ENCODE measurements at places on chromosomes 1 and 21.

DNA sequence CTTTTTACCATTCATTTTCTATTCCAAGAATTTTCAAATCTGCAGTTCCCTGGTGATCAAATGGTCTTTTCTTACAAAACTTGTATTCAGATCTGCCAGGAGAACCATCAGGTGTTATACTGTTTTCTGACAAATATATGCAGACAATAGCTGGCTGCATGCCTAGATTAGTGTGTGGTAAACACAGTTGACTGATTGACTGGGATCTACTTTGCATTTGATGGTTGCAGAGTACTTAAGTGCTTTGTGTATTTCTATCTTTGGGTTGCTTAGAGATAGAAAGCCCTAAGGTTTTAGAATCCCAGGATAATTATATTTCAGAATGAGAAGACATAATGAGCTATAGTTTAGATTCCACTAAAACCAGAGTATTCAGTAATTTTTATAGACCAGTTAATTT is 102.0 kb upstream of the CHODL start:
- DNase-seq, result no peak

- DNase-seq, result no peak
Observed at GRCh38 chr1:225427235-225428067, at the start of gene LBR. LBR (minus strand) TSS chr1:225428038; CDS start chr1:225424075, 3,963 bp downstream.

- peak; percentile 69 for DNase-seq
Observed at GRCh38 chr1:31155216-31155806, 84.4 kb downstream of the NKAIN1 start.

GRCh38 chr1:9198538-9199361 is 35.8 kb upstream of the H6PD start:
- no peak for DNase-seq

DNA sequence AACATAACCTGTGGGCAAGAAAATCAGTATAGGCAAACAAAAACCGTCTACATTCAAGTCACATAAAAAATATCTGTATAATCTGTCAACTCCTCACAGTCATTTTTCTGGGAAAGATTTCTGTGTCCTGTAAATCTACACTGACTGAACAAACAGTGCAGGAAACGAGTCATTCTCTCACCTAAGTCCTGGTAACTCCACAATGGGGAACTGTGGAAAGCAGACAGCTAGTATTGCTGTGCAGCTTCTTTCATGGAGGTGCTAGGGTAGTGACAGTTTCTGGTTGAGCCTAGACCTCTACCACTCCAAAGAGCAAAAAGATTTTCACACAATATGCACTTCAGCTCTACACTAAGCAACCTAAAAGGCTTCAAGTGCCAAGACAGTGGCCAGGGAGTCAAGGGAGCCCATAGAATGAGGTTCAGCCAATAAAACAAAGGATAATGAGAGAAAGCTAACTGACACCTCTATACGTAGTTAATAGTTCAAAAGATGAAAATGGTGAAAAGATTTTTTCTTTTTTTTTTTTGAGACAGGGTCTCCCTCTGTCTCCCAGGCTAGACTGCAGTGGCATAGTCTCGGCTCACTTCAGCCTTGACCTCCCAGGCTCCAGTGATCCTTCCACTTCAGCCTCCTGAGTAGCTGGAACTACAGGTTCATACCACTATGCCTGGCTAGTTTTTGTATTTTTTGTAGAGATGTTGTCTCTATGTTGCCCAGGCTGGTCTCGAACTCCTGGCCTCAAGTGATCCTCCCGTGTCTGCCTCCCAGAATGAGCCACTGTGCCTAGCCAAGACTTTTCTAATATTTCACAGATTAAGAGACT is 5.5 kb downstream of the PTP4A2 start:
- no peak for DNase-seq

DNA sequence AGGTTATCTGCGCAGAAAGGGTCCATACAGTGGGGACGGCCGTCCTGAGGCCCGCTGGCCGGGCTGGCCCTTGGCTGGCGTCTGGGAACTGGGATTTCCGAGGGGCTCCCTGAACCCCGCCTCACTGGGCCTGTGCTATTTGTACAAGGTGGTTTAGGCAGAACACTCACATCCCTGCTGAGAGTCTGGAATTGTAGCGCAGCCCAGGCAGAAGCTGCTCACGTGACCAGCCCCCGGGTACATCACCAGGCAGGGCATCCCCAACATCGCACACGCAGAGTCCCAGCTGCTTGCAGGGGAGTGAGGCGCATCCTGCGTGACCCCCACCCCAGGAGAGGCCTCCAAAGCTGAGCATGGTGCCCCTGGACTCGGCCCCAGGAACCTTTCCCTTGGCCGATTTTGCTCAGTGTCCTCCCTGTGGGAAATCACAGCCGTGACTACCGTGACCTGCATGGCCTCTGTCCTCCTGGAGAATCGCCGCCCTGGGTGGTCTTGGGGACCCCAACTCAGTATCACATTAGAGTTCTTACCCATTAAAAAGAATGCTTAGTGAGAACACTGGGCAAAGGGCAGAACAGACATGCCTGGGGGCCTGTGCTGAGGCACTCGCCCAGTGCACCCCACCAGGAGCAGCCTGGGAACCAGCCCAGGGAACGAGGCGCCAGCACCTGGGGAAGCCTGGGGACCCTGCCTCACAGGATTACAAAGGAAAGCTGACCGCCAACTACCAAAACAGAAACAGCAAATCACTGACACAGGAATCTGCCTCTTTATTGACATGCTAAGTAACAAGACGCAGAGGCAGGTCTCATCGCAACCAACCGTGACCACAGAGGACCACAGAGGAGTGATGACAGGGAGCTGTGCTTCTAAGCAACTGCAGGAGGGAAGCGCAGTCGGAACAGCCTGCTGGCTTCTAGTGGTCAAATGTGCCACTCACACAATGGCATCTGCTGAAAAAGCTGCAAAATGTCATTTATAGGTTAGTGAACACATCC is 33.5 kb downstream of the UBE2G2 start:
- no peak for DNase-seq

- no peak for DNase-seq
Observed at GRCh38 chr1:16095447-16095846, 22.0 kb upstream of the FAM131C start.

DNA sequence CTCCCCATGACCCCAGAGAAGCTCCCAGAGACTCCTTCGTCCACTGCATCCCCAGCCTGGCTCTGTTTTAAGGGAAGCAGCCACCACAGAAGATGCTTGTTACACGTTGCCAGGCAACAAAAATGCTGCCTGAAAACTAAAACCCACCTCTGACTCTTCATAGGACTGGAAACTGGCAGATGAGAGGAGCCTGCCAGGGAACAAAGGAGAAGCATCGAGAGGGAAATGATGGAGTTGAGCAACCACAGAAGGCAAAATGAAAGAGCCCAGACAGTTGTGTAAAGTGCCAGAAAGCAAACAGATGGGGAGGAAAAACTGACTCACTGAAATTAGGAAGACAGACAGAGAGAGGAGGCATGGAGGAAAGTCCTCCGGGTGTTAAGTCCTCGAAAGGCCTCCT is 118.4 kb downstream of the KCNN3 start:
- DNase-seq, result peak; percentile 43

- no peak for DNase-seq
Observed at GRCh38 chr1:191022856-191023255, 545.2 kb upstream of the BRINP3 start.

GRCh38 chr1:116346943-116347673 is 25.9 kb upstream of the ATP1A1 start:
- DNase-seq, result no peak

GRCh38 chr1:206668351-206668750 is 16.4 kb upstream of the MAPKAPK2 start:
- DNase-seq, result no peak

- no peak for DNase-seq
Observed at GRCh38 chr1:154861607-154862094, 8.4 kb downstream of the KCNN3 start.

DNA sequence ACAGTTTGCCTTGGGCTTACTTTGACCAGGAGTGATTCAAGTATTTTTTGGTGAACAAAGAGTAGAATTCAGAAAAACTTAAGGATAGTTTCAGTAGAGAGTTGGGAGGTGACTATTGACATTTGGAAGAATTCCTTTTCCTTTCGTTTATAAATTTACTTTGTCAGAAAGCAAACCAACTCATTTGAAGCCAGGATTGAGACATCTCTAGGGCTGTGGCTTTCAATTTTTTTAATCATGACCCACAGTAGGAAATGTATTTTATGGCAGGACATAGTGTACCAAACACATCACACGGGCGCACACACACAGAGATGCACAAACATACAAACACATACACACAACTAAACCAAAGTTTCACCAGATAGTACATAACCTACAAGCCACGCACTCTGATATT is 24.1 kb downstream of the NR5A2 start:
- DNase-seq, result no peak

DNA sequence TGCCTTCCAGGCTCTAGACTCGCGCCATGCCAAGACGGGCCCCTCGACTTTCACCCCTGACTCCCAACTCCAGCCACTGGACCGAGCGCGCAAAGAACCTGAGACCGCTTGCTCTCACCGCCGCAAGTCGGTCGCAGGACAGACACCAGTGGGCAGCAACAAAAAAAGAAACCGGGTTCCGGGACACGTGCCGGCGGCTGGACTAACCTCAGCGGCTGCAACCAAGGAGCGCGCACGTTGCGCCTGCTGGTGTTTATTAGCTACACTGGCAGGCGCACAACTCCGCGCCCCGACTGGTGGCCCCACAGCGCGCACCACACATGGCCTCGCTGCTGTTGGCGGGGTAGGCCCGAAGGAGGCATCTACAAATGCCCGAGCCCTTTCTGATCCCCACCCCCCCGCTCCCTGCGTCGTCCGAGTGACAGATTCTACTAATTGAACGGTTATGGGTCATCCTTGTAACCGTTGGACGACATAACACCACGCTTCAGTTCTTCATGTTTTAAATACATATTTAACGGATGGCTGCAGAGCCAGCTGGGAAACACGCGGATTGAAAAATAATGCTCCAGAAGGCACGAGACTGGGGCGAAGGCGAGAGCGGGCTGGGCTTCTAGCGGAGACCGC is 2.0 kb upstream of the OLIG2 start:
- DNase-seq, result no peak

- DNase-seq, result no peak
Observed at GRCh38 chr21:37356706-37357105, 9.9 kb upstream of the DYRK1A start.

GRCh38 chr1:66300972-66301451 is 232.9 kb upstream of the SGIP1 start:
- no peak for DNase-seq

DNA sequence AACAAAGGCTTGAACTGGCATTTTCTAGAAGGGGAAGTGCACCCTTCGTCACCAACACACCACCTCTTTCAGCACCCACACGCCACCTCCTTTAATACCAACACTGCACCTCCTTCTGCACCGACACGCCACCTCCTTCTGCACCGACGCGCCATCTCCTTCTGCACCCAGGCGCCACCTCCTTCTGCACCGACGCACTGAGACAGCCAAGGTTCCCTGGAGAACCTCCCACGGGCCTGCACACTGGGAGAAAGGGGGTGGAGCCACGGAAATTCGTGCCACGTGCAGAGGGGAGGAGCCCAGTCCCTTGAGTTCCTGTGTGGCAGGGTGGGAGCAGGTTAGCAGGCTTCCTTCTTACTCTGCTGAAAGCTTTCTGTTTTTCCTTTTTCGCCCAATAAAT is 327.9 kb upstream of the C1orf174 start:
- no peak for DNase-seq

DNA sequence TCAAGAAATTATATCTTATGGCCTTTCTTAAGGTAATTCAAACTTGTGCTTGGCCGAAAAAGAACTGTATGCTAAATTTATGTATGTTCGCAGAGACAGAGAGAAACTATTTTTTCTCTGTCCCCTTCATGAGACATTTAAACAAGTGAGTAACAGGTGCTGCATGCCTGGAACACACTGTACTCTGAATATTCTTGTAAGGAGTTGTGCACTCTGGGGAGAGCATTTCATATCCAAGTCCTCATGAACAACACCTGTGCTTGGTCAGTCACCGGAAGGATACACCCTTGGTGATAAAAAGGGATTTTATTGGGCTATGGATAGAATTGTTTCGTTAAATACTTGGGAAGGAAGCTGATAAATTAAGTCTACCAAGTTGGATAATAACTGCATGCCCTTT is 220.8 kb upstream of the NRIP1 start:
- no peak for DNase-seq

DNA sequence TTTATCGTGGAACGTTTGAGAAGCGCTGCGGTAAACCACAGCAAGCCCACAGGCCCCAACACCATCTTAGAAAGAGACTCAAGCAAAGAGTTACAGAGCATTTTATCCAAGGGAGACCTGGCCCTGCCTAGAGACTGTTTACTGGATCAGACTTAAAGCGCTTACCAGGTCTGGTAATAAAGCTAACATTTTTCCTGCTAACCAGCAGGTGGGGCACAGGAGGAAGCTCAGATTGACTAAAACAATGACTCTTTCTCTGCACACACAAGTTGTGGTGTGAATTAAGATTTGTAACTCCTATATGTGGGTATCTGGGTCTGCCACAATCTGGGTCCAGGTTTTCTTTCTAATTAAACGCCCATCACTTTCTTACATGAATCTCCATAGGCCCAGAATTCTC is 136.5 kb upstream of the ETS2 start:
- DNase-seq, result no peak

DNA sequence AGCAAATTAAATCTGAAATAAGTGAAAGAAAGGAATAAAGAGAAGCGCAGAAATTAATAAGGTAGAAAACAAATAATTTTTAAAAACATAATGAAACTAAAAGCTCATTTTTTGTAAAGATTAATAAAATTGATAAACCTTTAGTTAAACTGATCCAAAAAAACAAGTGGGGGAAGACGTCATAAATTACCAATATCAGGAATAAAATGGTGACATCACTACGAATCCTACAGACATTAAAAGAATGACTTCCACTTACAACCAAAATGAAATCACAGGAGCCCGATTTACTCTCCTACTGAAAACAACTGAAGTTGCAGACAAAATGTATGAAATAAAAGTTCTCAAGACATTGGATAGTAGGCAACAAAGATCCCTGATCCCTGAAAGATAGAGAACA is 68.1 kb upstream of the IFFO2 start:
- no peak for DNase-seq

DNA sequence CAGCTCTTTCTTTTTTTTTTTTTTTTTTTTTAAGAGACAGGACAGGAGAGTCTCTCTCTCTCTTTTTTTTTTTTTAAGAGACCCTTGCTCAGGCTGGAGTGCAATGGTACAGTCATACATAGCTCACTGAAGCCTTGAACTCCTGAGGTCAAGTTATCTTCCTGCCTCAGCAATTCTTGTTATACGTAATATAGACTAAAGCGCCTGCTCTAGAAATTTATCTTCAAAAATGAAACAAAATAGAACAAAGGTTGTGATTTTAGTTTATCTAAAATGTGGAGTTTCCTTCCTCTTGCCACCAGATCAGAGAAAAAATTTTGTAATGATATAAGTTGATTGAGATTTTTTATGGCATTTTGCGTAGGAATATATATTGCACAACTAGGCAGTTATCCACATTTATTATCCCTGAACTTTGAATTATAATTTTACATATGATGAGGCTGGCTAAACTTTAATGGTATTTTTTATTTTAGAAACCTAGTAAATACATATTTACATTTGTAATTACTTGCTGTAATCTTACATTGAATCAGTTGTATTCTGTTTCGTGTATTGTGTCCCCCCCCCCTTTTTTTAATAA is 44.2 kb downstream of the MTF2 start:
- no peak for DNase-seq

All from NCI-H446 (cell line).